Stimulated activated CD8-positive, alpha-beta memory T cell treated with anti-CD3 and anti-CD28 coated beads, Interleukin-12 subunit alpha, Interleukin-12 subunit beta, amount 100 ng/mL, for 1 hour (primary cell): ENCODE measurements at places on chromosomes 11 and 22.
A peak's percentile ranks its signal among the peaks of the same experiment; 100 is the strongest.

GRCh38 chr11:11531131-11531908 lies 90.5 kb downstream of the GALNT18 start:
- DNase-seq: no peak

- DNase-seq: peak; percentile 89
Observed at GRCh38 chr11:17207317-17208256, at the start of gene PIK3C2A. TSS of gene PIK3C2A (minus strand) at chr11:17207986. CDS start at chr11:17169741, 38,245 bp downstream.

- no peak for DNase-seq
Observed at GRCh38 chr11:96185220-96185768, 157.7 kb downstream of the MAML2 start.

GRCh38 chr11:78138291-78138690 lies 1.1 kb downstream of the ALG8 start:
- no peak for DNase-seq

DNA sequence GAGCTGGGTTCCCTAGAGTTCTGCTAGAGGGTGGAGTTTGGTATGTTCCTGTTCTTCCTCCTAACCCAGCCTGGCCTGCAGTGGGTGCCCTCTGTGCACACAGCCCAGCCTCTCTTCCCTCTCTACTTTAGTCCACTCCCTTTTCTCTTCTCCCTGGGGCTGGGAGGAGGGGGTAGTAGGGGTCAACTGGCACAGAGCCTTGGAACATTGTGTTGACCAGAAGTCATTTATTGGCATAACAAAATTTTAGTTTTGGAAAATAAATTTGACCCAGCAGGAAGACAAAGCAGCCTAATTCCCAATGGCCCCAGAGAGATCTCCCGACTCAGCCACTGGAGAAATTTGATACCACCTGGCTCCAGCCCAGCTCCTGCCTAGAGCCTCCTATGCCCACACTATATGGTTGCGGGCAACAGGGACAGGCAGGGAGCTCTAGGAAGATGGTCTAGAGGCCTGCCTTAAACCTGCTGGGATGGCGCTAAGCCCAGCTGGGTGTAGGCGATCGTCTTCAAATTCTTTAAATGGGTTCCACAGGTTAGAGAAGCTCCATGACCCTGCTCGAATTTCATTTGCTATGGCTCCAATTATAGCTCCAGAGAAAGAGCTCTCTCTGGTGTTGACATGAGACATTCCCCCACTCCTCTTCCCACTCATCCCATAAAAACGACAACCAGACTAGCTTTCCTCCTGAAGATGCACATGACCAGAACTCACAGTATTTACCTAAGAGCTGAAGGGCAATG lies 9.9 kb downstream of the PCSK7 start:
- no peak for DNase-seq

DNA sequence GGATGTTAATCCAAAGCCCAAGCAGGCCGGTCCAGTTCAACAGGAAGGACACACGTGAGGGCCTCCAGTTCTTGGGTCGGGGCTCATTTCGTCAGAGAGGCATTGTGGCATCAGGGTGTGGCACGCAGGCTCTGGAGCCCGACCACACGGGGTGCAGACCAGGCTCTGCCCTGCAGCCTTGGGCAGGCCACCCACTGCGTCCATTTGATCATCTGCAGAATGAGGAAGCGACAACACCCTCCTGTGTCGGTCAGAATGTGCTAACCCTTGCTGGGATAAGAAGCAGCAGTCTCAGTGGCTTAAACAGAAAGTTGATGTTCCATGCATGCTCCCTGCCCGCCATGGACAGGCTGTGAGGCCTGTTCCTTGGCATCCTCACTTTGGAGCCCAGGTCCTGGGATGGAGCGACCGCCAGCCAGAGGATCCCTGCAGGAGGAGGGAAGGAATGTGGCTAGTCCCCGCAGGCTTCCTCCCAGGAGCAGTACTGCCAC lies 10.8 kb downstream of the RIBC2 start:
- DNase-seq: no peak

DNA sequence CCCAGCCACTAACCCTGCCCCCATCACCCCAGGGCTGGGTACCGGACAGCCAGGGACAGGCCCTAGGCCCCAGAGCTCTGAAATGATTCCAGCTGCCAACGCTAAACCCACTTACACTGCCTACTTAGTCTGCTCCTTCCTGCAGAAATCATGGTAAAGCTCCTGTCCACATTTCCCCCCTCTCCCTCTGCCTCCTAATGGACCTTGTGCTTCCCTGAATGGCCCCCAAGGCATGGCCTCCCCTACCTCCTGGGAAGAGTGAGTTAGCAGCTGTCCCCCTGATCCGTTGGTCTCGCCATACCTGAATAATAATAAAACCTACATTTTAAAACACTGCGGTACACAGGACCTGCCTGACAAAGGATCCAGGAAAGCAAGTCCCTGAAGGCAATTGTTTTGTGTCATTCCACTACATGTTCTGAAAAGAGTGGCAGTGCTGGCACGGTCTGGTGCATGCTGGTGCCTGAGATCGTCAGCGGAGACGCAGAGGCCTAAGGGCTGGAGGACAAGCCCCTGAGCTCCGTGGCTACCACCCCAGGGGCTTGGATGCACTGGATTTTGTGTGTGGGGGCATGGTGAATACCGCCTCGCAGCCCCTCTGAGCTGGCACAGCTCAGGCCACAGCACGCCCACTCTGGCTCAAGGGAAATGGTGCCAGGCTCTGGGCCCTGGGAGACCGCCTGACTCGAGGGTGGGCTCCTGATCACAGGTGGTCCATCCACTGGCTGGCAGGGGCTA lies 186.3 kb downstream of the CTTN start:
- DNase-seq: no peak

GRCh38 chr11:125084761-125085231 lies 21.7 kb downstream of the SLC37A2 start:
- DNase-seq: no peak

DNA sequence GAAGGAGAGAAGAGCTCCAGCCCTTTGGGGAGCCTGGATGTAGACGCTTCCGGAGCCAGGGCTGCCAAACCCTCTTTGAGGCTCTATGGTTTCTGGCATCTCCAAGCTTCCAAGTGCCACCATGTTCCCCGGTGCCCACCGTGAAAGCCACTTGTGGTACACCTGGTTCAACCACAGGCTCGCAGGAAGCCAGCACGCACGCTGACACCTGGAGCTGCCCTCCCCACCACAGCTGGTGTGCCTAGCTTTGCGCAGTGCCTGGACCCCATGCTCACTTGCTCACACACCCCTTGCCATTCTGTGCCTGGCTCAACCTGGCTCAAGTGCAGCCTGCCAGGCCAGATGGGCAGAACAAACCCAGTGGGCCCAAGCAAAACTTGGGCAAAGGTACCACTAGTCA lies 831.4 kb downstream of the DLG2 start:
- no peak for DNase-seq

GRCh38 chr11:16783321-16783801 lies 44.9 kb downstream of the C11orf58 start:
- DNase-seq: no peak

GRCh38 chr11:74278721-74279161 lies 32.7 kb downstream of the P4HA3 start:
- DNase-seq: no peak

GRCh38 chr11:111627591-111627990 lies 25.3 kb downstream of the SIK2 start:
- DNase-seq: no peak

DNA sequence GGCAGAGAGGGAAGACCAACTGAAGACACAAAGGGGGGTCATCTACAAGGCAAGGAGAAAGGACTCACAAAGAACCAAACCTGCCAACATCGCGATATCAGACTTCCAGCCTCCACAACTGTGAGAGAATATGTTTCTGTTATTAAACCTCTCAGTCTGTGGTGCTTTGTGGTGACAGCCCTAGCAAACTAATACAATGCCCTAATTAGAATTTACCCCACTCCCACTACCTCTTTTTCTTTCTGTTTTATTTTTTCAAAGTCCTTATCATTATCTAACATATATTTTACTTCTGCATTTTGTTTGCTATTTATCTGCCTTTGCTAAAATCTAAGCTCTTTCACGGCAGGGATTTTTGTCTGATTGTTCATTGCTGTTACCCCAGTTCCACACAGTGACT lies 2.5 kb upstream of the OR52D1 start:
- DNase-seq: no peak

GRCh38 chr11:109077291-109077920 lies 344.6 kb upstream of the C11orf87 start:
- no peak for DNase-seq

DNA sequence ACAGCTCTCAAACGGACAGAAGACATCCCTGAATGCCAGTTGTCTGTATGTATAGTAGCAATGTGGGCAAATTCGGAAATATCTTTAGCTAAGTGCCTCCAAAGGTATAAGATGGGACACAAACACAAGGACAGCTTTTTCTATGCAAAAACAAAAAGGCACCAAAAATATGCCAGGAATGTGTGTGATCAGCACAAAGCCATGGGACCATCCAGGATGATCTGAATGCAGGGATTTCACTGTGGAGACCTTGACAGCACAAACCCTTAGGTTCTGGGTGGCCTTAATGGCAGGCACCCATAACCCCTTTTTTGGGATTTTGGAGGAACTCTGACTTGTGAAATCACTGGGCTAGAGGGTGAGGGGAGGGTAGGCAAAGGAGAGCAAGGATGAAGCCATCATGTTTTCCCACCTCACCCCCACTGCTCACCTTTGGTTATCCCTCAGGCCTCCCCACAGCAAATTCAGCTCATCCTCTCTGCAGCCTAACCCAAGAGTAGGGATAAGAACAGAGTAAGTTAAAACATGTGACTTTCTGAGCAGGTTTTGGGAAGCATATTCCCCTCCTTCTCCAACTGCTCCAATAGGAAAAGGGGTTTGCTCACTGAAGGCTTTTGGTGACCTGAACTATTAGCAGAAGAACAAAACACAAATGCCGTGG lies 154.6 kb downstream of the SNX19 start:
- no peak for DNase-seq

DNA sequence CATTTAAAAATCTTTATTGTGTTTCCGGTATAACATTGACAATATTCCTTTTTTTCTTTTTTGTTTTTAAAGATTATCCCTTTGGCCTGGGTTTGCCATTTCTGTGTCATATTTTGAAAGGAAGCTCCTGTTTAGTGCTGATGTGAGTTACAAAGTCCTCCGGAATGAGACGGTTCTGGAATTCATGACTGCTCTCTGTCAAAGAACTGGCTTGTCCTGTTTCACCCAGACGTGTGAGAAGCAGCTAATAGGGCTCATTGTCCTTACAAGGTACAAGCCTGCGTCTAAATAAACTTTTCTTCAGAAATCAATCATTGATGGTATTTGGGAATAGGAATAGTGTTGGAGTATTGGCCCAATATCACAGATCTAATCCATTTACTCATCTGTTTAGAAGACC lies 19.8 kb downstream of the PIWIL4 start:
- no peak for DNase-seq

DNA sequence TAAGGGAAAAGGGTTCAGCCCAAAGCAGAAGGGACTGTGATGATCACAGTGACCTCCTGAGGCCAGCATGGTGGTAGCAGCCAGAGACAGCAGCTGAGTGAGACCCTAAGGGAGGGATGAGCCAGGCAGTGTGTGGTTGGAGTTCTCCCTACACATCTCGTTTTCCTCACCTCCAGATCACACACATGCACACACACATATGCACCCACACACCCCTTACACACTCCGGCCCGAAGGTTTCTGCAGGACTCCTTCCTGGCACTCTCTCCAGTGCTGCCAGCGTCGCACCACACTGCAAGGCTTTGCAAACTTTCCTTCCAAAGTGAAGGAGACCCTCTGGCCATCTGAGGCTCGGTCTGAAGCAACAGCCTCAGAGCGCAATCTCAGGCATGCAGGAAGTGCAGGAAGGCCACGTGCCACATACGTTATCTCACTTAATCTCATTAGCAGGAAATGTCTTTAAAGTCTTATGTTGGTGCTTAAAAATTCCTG lies 26.9 kb upstream of the TP53I11 start:
- no peak for DNase-seq

DNA sequence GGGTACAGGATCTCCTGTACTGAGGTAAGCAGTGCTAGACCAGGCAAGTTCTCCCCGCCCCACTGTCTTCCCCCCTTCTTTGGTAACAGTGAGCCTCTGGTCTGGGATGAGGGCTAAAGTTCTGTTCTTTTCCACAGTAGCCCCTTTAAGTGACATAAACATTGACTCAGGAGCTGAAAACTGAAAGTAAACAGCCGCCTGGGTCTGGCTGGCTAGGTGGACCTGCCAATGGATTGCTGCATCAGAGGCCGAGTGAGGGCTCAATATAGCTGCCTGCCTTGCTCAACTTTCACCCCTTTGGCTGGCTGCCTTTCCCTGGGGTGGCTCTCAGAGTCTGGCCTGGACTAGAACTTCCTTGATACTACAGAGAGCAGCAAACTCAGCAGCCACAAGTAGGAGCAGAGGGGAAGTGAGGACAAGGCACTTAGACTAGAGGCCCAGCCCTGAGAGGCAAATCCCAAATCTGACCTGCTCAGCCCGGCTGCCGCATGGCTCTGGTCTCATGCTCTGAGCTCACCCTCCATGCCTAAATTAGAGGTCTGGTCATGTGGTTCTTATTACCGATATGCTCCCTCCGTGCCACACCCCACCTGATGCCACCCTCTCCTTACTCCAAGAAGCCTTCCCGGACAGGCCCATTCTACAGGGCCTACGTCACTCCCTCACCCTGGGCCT lies 9.6 kb upstream of the UCP3 start:
- DNase-seq: no peak

DNA sequence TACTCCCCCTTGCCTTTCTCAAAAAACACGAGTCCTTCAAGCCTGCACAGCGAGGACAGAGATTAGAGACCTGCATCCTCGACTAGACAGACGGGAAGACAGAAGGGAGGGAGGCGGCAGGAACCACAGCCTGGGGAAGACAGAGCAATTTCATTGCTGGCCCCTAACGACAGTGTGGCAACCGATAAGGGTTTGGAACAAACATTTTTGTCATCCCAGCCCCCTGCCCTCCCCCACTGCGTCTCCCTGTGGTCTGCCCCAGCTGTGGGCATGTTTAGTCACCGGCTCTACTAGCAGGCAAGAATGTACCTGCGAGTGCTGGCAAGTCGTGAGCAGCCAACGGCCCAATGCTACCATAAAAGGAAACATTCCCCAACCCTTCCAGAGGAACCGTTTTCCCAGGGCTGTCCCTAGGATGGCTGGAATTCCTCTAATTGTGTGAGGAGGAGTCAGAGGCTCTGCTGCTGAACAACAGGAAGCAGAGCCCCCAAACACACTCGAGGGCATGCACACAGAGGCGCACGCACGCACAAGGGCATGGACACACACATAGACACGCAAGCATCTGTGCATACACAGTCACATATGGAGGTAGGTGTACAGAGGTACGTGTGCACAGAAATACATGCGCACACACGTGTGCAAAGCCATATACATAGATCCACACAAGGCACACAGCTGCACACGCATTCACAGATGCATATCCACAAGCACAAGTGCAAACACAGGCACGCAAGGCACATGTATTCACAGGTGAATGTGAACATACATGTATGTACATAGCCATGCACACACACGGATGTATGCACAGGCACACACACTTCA lies 58.3 kb downstream of the MYH9 start:
- DNase-seq: peak; percentile 84

- no peak for DNase-seq
Observed at GRCh38 chr11:63682066-63683021, 1.0 kb downstream of the RTN3 start.

GRCh38 chr22:35660291-35661127 lies 12.3 kb downstream of the APOL6 start:
- peak; percentile 44 for DNase-seq
